ENCODE measurements at places on chromosomes 3 and 15. TPM values are rescaled to one million over a fixed set of nuclear protein-coding genes. Genes with fewer than 3 reads are reported as not detected.

AP3B2 gene
- total RNA-seq = 2.4 TPM

PSTPIP1 gene
- 17.7 TPM for total RNA-seq

EFHB gene
- total RNA-seq = 8.4 TPM

CISH gene
- total RNA-seq = 10.6 TPM

PLCB2 gene
- 43.4 TPM for total RNA-seq

ZNF860 gene
- 0.89 TPM for total RNA-seq

RARB gene
- total RNA-seq = 15.2 TPM

PP2D1 gene
- not detected for total RNA-seq

ATP13A5 gene
- total RNA-seq = not detected

TM6SF1 gene
- 7.8 TPM for total RNA-seq

- no peak for DNase-seq
Observed at GRCh38 chr15:60076582-60077276, 72.6 kb downstream of the FOXB1 start.

DNA sequence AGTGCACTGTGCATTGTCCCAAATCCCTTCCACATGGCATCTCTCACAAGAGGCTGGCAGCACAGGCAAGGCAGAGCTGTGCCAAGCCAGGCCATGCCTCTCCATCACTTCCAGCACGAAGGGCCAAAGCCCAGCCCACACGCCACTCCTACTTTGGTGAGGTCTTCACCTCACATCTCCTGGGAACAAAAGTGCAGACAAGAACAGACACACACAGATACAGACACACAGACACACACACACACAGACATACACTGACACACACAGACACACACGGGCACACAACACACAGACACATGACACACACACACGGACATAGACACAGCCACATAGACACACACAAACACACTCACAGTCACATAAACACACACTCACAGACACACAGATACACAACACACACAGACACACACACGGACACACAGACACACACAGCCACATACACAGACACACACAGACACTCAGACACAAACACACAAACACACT, 233.3 kb downstream of the UACA start:
- no peak for DNase-seq

DNA sequence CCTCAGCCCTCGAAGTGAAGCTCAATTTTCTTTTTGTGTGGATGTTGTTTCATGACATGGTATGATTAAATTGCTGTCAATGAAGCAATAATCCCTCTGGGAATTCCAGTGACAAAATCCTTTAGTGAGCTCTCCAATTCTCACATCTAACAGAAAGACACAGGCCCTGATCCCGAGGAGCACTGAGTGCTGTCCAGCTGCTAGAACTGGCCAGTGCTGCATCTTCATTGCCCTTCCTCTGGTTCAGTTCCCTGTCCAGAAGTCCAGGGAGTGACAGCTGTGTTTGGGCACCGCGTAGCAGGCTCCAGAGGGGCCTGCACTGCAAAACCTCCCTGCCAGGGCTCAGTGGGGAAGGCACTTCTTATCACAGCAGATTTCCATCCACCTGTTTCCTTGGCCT, 516.8 kb upstream of the ATP11B start:
- no peak for DNase-seq

- no peak for DNase-seq
Observed at GRCh38 chr3:197029511-197030167, at the start of gene MELTF. TSS of gene MELTF (minus strand) at chr3:197029817. CDS start at chr3:197029702, 115 bp downstream.

DNA sequence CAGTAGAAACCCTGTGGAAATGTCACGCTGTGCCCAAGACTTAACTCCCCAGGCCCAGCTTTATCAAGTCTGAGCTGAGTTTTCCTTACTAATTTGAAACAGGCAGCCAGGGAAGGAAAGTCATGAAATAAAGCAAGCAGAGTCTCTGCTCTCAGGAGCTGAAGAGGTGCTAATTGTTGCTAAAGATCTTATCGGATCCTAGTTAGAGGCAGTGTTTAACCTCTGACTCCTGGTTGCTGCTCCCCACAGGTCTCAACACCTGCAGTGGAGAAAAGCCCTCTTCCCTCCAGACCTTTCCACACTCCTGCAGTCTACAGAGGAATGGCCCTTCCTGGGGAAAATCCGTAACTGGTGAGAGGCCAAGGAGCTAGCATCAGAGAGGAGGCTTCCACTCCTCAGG, 628.2 kb downstream of the NTRK3 start:
- no peak for DNase-seq

DNA sequence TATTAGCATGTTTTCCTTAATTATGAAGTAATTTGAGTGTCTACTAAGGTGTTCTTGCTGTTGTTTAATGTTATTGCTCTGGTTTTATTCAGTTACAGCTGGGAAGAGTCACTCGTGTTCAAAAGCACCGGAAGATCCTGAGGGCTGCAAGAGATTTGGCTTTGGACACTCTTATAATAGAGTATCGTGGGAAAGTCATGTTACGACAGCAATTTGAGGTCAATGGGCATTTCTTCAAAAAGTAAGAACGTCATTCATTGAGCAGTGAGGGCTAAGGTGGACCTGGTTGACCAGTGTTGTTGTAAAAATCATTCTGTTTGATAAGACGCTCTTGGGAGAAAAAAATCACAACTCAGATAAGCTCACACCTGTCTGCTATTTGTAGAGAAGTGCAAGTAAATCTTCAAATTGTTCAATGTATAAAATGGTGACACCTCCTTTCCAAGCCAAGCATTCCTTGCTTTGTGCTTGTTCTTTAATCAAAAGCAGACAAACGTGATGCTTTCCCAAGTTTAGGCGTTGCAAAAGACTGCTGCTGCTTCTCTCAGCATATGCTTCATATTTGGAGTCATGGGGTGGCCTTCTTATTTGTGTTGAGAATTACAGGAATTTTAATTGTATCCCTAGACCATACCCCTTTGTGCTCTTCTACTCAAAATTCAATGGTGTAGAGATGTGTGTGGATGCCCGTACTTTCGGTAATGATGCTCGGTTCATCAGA, 44.2 kb downstream of the SETD5 start:
- DNase-seq = no peak

DNA sequence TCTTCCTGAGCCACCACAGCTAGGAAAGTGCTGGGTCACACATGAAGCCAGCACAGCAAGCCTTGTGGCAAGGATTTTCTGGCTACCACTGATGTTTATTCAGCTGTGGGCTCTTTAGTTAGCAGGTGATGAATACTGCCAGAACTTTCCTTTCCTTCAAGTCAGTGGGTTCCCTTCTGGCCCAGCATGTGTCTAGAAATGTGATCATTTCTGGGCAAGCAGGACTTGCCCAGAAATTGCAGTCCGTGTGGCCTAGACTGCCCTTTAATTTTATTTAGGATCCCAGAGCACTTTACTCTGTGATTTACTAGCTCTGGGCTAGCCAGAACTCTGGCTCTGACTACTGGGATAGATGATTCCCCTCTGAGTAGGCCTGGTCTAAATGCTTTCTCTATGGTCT, 397.5 kb downstream of the ZIC4 start:
- no peak for DNase-seq

DNA sequence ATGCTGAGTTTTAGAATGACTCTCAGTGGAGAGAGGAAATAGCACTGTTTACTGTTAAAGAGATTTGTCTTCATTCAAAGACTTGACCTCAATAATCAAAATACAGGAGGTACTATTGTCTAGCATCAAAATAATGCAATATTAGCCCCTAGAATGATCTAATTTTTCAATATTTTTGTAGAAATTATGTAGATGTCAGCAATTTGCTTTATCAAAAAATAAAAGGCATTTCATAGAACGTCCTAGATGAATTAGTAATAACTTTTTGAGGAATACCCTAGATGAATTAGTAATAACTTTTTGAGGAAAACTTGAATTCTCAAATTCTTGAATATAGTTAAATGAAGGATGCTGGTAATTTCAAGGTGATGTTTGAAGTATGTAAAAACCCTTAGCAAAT, 1252.1 kb upstream of the CADM2 start:
- DNase-seq = no peak

DNA sequence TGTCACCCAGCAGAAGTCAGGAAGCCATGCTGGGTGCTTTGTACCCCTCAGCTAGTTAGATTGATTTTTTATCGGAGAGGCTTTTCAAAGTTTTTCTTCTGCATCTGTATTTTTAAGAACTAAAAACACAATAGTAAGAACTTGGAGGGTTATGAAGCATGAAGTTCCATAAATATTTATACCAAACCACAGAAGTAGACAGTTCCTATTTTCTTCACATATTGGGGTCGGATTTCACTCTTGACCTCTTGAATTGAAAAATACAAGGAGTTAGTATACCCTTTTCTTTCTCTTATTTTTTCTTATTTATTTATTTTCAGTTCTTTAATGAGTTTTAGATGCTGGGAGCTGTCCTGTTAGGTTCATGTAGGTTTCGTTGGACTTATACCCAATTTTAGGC, 35.1 kb downstream of the SLC25A26 start:
- no peak for DNase-seq

- DNase-seq = no peak
Observed at GRCh38 chr3:50620420-50620819, 3.5 kb downstream of the MAPKAPK3 start.

GRCh38 chr15:65957451-65957850, 88.2 kb downstream of the RAB11A start:
- DNase-seq = no peak

DNA sequence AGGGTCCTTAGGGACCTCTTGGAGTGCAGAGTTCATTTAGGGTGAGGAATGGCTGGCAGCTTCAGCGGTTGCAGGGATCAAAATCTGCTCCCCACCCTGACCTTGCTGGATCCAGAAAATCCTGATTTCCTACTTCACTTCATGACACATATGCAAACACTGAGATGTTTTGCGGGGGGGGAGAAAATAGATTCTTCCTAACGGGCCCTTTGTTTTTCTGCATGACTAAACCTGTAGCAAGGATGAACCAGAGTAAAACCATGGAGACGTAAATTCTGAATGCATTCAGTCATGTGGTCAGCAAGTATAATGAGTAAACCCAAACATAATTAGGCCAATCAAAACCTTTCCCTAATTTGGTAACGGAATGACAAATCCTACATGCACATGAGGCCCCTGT, 20.0 kb upstream of the RBP1 start:
- DNase-seq = no peak

DNA sequence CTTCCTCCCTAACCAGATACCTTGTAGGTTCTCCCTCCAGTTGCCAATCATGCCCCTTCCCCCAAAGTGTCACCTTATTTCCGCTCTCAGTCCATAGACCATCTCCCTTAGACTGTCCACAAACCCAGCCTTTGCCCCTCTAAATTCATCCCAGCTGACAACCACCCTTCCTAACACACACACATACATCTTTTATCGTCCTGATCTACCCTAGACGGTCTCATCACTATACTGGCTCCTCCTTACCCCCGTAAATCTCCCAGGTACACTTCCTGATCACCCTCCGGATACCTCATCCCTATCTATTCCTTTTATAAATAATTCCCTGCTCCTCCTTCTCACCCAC, 828 bp downstream of the THOC7 start:
- DNase-seq = no peak

- DNase-seq = peak; percentile 32
Observed at GRCh38 chr15:41965441-41966413, 6.6 kb downstream of the EHD4 start.

- no peak for DNase-seq
Observed at GRCh38 chr3:117380631-117381030, 671.1 kb downstream of the TUSC7 start.

- DNase-seq = peak; percentile 58
Observed at GRCh38 chr3:52286777-52287110, 884 bp upstream of the GLYCTK start.

DNA sequence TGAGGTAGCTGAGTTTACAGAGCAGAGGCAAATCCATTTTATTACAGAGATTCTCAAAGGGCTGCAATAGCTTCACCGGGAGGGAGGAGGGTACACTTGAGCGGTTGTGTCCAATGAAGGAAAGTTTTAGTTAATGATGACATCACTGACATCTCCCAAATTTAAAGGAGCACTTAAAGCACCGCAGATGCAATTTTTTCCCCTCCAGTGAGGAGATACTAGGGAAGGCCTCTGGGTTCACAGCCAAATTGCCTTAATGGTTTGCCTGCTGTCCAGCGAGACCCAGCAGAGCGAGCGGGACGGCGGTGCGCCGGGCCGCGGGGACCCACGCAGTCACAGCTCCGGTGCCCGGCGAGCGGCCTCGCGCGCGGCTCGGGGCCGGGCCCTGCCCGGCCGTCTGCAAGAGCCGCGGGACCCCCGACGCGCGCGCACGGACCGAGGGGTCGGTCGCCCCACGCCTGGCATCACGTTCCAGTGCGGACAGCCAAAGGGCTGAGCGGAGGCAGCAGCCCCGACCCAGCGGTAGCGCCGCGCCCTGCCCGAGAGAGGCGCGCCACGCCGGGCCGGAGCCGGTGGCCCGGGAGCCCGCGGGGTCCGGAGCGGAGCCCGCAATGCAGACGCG, 160.5 kb upstream of the CHRNA7 start:
- no peak for DNase-seq

DNA sequence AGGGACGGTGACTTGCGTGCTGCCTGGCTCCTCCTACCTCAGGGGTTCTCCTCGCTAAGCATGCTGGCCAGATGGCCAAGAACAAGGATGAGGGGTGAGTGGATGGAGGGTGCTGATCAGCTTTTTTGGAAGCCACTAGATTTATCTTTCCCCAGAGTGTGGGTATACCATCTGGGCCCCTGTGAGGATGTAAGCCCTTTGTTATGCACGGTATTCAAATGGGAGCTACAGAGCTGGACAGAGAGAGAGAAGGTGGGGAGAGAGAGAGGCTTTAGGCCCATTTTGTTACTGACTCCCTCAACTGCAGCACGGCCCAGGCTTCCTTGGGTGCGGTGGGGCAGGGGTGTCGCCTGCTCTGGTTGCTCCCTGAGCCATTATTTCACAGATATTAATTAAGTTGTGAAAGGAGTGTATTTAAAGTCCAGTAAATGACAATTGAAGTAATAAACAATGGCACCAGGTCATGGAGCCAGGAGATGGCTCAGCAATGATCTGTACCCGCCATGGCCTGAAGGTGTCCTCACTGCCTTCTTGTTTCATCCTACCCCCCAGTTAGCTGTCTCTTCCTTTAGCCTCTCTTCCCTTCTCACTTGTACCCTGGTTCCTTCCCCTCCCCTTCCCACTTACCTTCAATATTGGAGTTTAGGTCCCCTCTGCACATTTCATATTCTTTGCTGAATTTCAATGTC, 158.0 kb downstream of the CLSTN2 start:
- DNase-seq = no peak

- no peak for DNase-seq
Observed at GRCh38 chr15:49383266-49383665, 39.8 kb upstream of the FGF7 start.

GRCh38 chr15:99416191-99417188, 149.3 kb upstream of the MEF2A start:
- DNase-seq = peak; percentile 54

GRCh38 chr3:44914936-44915335, 40.5 kb downstream of the TGM4 start:
- DNase-seq = no peak

DNA sequence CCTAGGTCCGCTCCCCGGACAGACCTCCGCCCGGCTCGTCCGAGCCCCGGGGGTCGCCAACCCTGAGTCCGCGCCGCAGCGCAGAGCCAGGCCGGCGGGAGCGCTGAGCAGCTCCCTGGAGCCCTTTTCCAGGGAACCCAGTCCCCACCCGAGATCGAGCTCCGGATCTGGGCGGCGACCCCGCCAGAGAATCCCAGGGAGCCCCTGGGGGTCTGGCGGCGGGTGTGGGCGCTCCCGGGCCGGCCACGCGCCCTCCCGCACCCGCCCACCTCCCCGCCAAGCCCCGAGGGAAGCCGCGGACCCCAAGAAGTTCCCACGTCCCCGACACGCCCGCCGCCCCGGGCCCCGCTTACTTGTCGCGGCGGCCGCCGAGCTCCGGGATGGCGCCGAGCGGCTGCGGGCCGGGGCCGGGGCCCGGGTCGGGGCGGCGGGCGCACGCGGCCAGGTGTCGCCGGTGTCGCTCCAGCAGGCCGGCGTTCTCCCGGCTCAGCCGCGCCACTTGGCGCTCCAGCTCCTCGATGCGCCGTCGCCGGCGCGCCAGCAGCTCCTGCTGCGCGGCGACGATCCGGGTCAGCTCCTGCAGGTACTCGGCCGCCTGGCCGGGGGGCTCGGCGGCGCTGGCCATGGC, 137.7 kb downstream of the NUP210 start:
- DNase-seq = no peak

Data from sciatic nerve (tissue), 2 donors.